Testis (tissue), 5 donors: ENCODE measurements at places on chromosomes 6 and 20. TPM values are rescaled to one million over a fixed set of nuclear protein-coding genes. Genes with fewer than 3 reads are reported as not detected.

Gene RSPO3
- 1.5 TPM for total RNA-seq

Gene DACT2
- 2.0 TPM for total RNA-seq

Gene GINM1
- 58.7 TPM for total RNA-seq

Gene TRIM10
- total RNA-seq: not detected

Gene MEP1A
- 0.63 TPM for total RNA-seq

Gene MAS1
- total RNA-seq: 0.19 TPM

Gene CRNKL1
- 26.9 TPM for total RNA-seq

Gene PPP1R14C
- total RNA-seq: 27.1 TPM

Gene SLC17A1
- total RNA-seq: 1.0 TPM

Gene FKBP5
- total RNA-seq: 185 TPM

Gene PERP
- total RNA-seq: 7.0 TPM

Gene BRPF3
- total RNA-seq: 102 TPM

Gene RPRD1B
- 41.9 TPM for total RNA-seq

Gene RRAGD
- total RNA-seq: 17.0 TPM

Gene TAGAP
- total RNA-seq: 4.5 TPM

Gene PDE10A
- 15.5 TPM for total RNA-seq

Gene TTK
- total RNA-seq: 28.0 TPM

Gene PHACTR1
- 7.6 TPM for total RNA-seq

Gene SAMD3
- 4.4 TPM for total RNA-seq

Gene ADTRP
- 8.3 TPM for total RNA-seq

Gene METTL24
- total RNA-seq: 3.5 TPM

Gene CST3
- 3,145 TPM for total RNA-seq

Gene TSHZ2
- 40.4 TPM for total RNA-seq

Gene WFDC2
- total RNA-seq: 6.1 TPM

Gene OR2J3
- total RNA-seq: 2.9 TPM

Gene ECT2L
- total RNA-seq: 0.19 TPM

Gene BRD2
- total RNA-seq: 312 TPM

Gene TREM2
- 0.63 TPM for total RNA-seq

Gene OR2W1
- total RNA-seq: not detected

Gene NHLRC1
- total RNA-seq: 3.1 TPM

Gene CDH26
- total RNA-seq: 3.5 TPM

Gene THBD
- total RNA-seq: 22.4 TPM

Gene GPX5
- total RNA-seq: 1.2 TPM

Gene COL12A1
- 11.4 TPM for total RNA-seq

Gene PLA2G7
- 0.74 TPM for total RNA-seq

Gene CST5
- total RNA-seq: not detected

Gene SMOC2
- 78.4 TPM for total RNA-seq

Gene TRAM2
- total RNA-seq: 26.1 TPM

Gene SIRPD
- total RNA-seq: 46.7 TPM

Gene TCP11
- total RNA-seq: 193 TPM

Gene COX7A2
- 154 TPM for total RNA-seq

Gene BPIFB1
- total RNA-seq: 5.5 TPM

Gene UFL1
- 23.8 TPM for total RNA-seq

Gene LY6G6D
- total RNA-seq: not detected

Gene THBS2
- 7.6 TPM for total RNA-seq

Gene CCR6
- 0.87 TPM for total RNA-seq

Gene EEF1A2
- 15.9 TPM for total RNA-seq

Gene MAP3K5
- 46.1 TPM for total RNA-seq

Gene ATP9A
- total RNA-seq: 128 TPM

Gene SGK2
- 8.5 TPM for total RNA-seq

Gene PREX1
- total RNA-seq: 36.5 TPM

Gene SLC52A3
- total RNA-seq: 247 TPM

Gene ADIG
- 10.5 TPM for total RNA-seq

Gene RNF182
- total RNA-seq: 7.2 TPM

Gene CAGE1
- 14.9 TPM for total RNA-seq
